C1 segment of cervical spinal cord (tissue), 14 donors: ENCODE measurements at places on chromosomes 6 and 20.

DNA sequence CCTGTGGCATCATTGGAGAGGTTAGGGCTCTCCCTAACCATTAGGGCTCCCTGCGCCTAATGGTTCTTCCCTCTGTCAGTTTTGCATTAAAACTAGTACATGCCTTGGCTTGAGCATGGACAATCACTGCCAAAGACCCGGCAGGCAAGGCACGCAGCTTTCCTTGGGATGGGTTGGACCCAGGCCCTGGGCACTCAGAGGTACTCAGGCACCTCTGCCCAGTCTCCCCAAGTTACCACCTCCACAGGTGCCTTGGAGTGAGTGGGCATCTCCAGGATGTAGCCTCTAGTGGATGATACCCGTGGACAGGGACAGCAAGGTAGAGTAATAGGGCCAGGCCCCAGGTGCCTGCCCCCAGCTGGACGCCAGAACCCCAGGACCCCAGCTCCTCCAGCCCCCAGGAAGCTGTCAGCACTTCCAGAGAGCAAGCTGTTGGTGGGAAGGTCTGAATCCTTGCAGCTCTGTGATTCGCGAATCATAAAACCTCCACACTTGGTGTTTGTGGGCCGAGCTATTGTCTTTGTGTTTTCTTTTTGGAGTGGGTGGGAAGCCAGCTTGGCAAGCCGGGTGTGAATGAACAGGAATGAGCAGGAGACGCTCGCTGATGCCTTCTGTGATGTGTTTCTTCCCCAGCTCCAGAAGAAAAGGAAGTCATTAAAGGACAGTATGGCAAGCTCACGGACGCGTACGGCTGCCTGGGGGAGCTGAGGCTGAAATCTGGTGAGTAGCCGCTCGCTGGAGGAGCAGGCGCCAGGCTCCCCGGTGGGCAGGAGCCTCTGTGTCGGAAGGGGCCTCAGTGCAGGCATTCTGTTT lies 35.1 kb downstream of the SYNJ2 start:
- peak; percentile 31 for DNase-seq

GRCh38 chr20:38985060-38985459 lies 22.9 kb downstream of the DHX35 start:
- DNase-seq, result no peak

GRCh38 chr6:137919837-137920730 lies 53.0 kb downstream of the TNFAIP3 start:
- DNase-seq, result no peak

GRCh38 chr6:151008425-151008824 lies 142.9 kb downstream of the MTHFD1L start:
- no peak for DNase-seq

- DNase-seq, result no peak
These were observed 30.8 kb downstream of the FBXO30 start for GRCh38 chr6:145783796-145784195.

DNA sequence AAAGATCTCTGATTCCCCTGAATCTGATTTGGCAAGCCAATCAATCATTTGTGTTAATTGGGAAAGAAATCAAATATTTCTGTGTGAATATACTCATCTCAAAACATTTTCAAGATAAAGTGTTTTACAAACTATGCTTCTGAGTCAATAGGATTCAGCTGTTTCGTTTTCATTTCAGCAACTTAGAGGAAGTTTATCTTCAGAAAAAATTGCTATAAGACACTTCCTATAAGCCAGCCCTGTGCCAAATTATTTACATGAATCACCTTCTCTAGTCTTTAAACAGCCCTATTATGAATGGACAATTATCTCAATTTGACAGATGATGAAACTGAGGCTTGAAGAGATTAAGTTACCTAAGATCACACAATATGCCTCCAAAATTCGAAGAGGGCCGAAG lies 10.9 kb downstream of the DEFB129 start:
- DNase-seq, result no peak

DNA sequence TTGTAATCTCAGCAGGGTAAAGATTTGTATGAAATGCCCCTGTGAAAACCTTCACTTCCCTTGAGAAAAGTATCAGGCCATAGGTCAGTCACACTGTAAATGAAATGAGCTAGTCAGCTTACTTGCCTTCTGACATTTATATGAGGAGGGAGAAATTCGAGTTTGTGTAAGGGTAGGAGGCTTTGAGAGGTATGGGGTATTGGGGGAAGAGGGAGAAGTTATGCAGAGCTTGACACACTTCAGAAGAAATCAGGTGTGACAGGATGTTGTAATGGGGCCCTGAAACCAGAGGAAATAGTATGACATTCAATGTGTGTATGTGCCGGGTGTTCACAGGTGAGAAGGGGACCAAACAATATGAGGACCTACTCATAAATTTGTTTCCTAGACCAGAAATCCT lies 64.2 kb upstream of the CCN6 start:
- no peak for DNase-seq

DNA sequence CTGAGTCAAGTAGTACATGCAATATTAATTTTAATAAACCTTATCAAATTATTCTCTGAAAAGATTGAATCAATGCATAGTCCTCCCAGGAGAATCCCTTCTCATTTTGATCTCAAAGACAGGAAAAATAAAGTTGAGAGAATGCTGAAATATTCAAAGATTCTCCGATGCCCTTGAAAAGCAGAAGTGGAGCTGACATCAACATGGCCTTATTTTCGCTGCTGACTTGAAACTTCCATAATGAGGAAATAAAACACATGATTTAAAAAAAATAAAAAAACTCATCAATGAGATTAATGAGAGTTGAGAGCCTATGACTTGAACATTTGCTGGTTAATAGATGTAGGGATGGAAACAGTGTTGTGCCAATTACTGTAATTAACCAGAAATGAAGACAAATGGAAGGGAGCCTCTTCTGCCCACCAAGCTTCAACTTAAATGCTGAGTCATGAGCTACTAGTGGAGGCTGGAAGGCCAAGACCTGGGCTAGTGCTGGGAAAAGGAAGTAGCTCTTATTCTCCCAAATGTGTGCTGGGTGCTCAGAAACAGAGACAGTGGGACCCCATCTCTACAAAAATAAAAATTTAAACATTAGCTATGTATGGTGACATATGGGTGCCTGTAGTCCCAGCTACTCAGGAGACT lies 139.9 kb downstream of the BFSP1 start:
- no peak for DNase-seq

- no peak for DNase-seq
These were observed 96.2 kb downstream of the SNX5 start for GRCh38 chr20:17872434-17872833.

GRCh38 chr6:137678451-137678850 lies 184.3 kb upstream of the OLIG3 start:
- no peak for DNase-seq

GRCh38 chr6:4125933-4126864 lies 9.2 kb downstream of the ECI2 start:
- DNase-seq, result no peak

DNA sequence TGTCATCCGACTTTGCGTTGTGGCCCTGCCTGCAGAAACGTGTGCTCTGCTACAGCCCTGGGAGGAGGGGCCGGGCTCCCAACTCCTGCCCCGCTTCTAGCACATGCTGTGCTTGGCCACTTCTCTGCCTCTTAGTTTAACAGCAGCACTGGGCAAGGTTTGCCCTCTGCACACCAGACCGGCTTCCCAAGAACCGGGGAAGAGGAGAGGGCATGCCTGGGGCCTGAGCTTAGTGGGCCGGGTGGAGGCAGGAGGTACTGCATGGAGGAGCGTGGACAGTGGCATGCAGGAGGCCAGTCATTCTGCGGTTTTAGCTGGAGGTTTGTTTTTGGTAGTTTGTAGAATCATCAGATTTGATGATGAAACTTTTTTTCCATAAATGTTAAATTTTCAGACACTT lies 45.5 kb downstream of the CEP43 start:
- no peak for DNase-seq

DNA sequence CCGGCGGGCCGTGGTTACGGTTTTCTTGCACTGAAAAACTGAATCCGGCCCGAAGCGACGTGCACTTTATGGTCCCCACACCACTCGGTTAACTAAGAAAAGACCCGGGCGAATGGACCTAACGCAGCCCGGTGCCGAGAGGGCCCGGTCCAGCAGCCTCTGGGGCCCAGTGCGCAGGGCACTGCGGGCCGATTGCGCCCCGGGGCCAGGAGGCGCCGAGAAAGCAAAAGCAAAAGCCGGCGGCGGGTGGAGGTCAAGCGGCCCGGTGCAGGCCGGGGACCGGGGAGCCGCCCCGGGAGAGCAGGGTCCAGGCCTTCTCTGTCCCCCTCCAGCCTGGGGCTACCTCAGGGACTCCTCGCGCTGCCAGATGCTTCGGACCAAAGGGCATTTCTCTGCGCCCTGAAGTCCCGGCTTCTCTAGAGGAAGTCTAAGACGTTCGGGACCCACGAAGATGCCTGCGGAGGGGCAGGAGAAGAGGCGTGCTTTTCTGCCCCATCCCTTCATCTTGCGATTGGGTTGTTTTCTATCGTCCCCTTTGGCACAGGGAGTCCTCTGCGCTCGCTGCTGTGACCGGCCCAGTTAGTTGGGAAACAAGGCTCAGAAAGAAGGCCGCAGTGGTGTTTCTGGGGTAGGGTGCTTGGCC lies 4.4 kb downstream of the FOXF2 start:
- DNase-seq, result no peak

- no peak for DNase-seq
These were observed 52.1 kb downstream of the SNX5 start for GRCh38 chr20:17916433-17916891.

- no peak for DNase-seq
These were observed 410.5 kb upstream of the MAN1A1 start for GRCh38 chr6:119760046-119760445.

DNA sequence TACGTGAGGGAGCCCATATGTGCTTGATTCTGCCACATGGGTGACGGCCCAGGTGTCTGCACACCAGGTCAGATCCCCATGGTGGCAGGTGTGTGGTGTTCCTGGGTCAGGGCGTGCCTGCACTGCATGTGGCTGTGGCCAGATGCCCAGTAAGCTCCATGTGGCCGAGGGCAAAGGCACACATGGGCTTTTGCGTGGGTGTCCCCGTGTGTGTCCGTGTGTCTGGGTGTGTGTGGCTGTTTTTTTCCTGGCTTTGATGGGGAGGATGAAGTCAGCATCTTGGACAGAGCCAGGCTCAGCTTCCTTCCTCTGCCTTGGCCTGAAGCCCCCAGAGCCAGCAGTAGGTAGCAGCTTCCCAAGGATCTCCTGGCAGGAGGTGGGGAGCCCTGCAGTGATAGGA lies 1.5 kb upstream of the TNXB start:
- DNase-seq, result no peak

DNA sequence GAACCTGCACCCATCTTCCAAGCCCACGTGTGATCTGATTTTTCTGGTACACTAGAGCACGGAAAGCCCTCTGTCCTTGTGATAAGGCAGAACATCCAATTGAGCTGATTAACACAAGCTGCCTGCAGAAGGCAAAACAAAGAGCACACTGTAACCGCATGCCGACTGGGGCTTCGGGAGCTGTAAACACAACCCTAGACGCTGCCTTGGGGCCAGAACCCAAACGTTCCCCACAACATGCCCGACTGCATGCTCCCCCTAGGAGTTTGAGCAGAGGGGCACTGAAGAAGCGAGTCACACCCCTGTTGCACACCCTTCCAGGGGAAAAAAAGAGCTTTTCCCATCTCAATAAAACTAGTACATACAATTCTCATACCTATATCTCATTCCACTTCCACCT lies 470.7 kb downstream of the HTR1B start:
- no peak for DNase-seq

DNA sequence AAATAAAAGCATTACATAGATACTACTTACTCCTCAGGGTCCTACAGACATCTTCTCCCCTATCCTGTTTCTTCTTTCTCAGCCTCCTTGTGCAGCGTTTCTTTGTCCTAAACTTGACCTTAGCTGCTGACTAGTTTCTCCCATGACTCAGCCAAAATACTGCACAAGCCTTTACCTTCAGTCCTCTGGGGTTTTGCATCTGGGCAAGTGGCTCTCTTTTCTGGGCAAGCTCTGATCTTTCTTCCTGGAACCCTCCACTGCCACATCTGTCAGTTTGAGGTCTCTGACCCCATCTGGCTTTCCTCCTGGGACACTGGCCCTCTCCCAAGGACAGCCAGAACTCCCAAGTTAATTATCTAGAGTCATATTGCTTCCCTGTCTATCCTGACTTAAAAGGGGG lies 838.4 kb downstream of the DHX35 start:
- DNase-seq, result no peak

GRCh38 chr6:30722280-30723112 lies 2.3 kb downstream of the TUBB start:
- peak; percentile 80 for DNase-seq

DNA sequence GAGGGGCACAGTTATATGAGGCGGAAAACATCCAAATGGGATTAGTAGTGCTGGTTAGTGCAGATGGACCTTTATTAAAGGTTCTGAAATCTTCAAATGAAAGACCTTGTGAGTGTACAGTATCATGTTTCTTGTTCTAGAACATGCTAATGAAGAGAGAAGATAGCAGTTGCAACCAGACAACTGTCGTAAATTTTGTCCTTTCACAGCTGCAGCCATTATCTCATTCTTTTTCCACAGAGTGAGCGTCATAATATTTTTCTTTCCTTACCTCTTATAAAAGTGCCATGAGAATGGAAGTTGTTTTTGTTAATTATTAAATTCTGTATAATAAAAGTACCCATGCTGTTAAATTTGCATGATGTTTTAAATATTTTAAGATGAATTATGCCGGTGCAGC lies 4.4 kb upstream of the C6orf163 start:
- no peak for DNase-seq

DNA sequence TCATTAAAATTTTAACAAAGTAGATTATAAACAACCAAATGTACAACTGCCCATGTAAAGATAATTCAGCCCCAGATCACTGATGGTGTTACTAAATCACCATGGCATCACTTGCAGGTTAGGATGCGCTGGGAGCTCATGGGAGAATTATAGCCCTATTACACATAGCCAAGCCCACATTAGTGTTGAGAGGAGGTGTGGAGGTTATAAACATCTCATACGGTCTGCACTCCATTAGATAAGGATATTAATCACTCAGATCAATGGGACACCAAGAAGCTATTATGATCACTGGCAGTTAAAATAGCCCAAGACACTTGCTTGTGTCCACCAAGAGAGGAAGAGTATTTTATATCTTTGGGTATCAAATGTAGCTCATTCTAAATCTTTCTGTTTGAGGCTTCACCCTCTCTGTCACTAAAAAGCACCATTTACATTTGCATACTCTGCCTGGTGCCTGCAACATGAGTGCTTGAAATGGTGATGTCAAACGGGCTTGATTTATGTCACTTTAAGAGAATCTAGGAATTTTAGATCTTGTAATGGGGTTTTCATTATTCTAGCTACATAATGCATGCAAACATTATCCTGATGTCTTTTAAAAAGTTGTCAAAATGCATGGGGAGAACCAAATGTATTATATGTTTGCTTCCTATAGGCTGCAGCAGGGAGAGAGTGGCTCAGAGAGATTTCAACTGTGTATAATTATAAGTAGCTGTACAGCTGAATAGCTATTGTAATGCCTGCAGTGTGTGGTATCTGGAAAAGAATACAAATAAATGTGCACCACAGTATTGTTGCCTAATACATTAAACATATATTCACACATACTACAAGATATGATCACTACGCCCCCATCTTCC lies 654.1 kb upstream of the MARCKS start:
- no peak for DNase-seq

GRCh38 chr6:135568379-135568778 lies 70.8 kb upstream of the AHI1 start:
- no peak for DNase-seq

GRCh38 chr6:108156180-108156937 lies 9.5 kb upstream of the NR2E1 start:
- no peak for DNase-seq
